ENCODE measurements at places on chromosomes 2 and 18.

GRCh38 chr2:162029287-162029901, 44.6 kb downstream of the DPP4 start:
- DNase-seq, result no peak

GRCh38 chr2:143473216-143473615, 344.0 kb downstream of the ARHGAP15 start:
- DNase-seq, result no peak

- no peak for DNase-seq
Measured at GRCh38 chr2:74078466-74078865, 69.2 kb downstream of the BOLA3 start.

DNA sequence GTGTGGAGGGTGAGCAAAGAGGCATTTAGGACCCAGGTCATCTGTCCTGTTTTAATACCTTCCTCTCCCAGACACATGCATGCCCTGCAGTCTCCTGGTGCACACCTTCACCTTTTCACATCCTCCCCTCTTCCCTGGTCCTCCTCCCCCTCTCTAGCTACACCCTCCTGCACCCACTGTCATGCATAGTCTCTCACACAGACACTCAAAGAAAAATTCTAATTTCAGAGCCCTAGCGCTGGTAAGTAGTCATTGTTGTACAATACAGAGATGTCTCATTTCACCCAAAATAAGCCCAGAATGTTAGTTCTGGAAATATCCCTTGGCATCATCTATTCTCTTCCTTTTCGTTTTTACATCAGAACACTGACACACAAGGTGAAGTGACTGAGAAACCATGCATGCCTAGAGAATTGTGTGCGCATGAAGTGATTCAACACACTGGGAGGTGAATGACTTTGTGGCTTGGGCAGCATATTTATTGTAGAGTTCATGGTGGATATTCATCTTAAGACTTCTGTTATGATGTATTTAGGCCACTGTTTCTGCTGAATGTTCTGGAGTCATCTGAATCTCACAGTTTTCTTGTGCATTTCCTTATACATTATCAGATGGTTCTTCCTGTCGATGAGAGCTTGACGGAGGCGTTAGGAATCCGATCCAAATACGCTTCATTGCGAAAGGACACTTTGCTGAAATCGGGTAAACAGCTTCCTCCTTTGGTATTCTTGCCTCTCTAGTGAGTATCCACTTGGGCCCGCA, 69.9 kb downstream of the COA5 start:
- DNase-seq, result no peak

- DNase-seq, result no peak
Measured at GRCh38 chr2:203808046-203808750, 59.4 kb upstream of the CTLA4 start.

DNA sequence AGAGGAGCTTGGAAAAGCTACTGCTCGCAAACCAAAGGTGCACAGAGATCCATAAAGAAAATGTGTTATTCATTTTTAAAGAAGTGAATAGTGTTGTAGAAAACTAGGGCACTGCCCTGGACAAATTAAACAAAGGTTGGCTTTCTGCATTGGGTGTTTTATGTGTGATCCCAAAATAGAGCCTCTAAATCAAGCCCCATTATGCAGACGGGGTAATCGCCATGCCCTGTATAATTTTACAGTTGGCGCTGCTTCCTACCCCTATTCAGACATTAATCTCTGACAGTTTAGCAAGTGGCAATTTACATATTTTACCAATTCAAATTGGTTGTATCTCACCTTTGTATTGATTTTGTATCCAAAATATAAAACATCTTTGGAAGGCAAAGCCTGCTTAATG, 109.1 kb downstream of the PID1 start:
- no peak for DNase-seq
